ENCODE measurements at places on chromosomes 13 and 19.

DNA sequence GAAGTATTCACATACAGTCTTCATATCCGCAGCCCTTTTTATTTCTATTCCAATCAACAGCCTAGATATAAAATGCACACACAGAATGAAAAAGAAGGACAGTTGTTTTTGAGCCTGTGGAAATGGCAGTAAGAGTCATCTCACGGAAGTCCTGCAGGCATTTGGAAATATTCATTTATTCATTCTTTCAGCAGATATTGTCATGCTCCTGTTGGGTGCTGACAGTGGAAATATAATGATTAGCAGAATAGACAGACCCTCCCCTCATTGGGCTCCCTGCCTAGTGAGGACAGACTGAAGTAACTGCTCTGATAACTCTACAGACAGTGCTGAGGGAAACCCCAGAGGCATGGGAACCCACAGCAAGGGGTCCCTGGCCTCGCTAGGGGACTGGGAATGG, 392.3 kb downstream of the FOXO1 start:
- DNase-seq = no peak

- no peak for DNase-seq
Measured at GRCh38 chr13:40519637-40520036, 146.8 kb downstream of the FOXO1 start.

- DNase-seq = peak; percentile 26
Measured at GRCh38 chr19:34184880-34185491, 12.7 kb downstream of the LSM14A start.

- DNase-seq = no peak
Measured at GRCh38 chr13:20222553-20222952, 9.6 kb downstream of the GJB6 start.

- no peak for DNase-seq
Measured at GRCh38 chr13:97440598-97441170, 6.7 kb downstream of the RAP2A start.

- no peak for DNase-seq
Measured at GRCh38 chr13:63288576-63288975, 1872.9 kb upstream of the PCDH20 start.

DNA sequence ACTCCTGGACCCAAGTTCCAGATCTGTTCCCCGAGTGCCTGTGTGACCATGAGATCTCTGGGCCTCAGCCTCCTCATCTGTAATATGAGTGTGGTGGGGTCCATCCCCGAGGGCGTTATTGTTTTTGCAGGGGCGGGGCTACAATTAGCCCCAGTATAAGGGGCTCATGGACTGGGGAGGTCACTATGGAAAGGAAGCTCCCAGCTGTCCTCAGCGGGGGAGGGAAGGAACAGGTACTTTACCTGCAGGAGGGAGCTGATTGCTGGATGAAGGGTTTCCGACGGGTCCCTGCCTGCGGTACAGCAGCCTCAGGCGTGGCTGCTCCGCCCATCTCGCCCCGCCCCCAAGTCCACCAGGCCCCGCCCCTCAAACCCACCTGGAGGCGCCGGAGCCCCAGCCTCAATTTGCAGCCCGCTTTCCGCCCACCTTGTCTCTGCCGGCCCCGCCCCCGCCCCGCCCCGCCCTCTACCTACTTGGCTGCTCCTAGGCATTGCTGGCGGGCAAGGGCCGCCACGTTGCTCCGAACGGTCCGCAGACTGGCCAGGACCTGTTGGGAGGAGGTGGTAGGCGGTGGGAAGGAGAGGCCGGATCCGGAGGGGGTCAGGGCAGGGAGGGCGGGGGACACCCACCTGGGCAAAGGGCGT, 5.5 kb downstream of the PDE4C start:
- DNase-seq = no peak

- DNase-seq = no peak
Measured at GRCh38 chr19:13461536-13461935, 44.7 kb downstream of the CACNA1A start.

GRCh38 chr19:52099497-52100138, 4.1 kb upstream of the ZNF841 start:
- DNase-seq = no peak

DNA sequence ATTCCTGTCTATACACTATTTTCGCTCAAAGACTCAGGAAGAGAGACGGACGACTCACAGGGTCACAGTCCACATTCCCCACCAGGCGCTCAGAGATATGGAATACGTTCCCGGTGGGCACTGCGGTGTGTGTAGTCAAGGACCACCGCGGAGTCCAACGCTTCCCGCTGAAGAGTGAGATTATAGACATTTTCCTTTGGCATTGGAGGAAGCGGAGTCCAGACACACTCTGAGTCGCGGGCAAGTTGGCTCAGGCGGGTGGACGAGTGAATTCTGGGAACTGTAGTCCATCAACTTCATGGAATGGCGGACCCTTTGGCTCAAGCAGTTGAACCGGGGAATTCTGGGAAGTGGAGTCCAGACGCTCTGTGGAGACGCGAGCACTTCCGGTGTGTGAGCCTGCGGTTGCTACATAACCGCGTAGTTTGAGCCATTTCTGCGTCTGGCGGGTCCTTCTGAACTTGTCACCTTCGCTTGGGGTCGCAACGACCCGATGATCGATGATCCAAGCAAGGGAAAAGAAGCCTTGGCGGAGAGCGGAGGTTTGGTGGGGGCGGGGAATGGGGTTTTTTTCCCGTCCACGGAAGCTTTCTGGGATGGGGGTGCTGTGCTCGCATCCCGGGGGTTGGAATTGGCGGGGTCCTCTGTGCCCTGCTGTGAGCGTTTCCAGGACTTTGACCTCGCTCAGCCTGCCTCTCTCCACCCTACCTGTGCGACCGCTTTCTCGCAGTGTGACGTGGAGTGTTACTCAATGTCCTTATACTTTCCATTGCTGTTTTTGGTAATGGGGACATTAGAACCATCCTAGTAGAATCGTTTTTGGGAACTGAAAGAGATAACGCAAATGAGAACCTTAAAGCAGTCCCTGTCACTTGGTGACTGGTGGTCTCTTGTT, at the start of gene ZNF230:
ZNF230 (plus strand) TSS at position 392 of the 895 bp plus-strand sequence. CDS start 4,122 bp downstream, outside the sequence.
- DNase-seq = peak; percentile 91

DNA sequence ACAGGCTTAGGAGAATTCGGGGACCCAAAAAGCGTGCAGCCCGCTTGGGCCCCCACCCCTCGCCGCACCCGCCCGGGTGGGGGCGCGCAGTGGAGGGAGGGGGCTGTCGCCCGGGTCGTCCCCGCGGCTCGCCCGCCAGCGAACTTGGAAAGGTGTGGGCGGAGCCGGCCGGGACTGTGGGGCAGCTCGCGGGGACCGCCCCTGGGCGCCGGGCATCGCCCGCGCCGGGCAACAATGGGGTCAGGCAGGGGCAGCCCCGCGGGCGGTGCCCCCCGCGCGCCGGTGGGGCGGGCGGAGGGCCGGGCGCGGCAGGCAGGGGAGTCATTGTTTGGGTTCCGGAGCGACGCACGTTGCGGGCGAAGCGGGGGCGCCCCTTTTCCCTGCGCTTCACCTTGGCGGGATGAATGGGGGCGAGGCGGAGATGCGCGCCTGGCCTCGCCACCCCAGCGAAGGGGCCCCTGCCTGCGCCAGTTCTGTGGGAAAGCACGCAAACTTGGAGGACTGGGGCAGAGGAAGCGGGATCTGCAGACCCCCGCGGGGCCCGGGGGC, 647 bp upstream of the KLF12 start:
- DNase-seq = peak; percentile 63

DNA sequence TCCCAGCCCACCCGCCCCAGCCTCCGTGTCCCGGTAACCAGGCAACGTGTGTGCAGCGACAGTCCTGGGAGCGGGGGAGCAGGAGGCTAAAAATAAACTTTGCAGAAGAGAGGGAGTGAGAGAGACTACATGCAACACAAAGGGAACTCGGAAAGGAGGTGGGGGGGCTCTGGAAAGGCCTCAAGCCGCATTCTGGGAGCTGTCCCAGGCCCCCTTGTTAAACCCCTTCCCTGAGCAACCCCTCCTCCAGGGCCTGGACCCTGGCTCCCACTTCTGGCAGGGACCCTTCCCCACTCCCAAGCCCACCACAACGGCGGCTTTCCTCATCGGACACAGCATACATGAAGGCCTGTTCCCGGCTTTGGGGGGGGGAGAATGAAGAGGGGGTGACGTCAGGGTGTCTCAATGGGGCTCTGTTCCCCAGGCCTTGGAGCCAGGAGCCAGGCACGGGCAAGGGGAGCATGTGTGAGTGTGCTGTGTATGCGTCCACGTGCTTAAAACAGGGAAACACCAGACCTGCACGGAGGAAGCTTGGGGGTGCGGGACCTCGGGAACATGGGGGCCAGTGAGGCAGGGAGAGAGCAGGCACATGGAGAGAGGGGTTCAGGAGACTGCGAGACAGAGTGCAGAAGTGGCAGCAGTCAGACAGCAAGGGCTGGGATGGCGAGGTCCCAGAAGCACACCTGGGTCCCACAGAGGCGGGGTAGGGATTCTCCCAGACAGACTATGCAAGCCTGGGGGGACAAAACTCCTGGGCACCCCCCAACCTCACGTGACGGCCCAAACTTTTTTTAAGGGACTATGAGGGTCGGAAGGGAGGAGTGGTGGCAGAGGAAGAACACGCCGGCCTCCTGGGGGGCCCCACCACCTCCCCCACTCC, 2.3 kb downstream of the ERF start:
- peak; percentile 34 for DNase-seq

GRCh38 chr19:42301646-42302203, at the start of gene PRR19:
Gene PRR19 (plus strand): TSS chr19:42302132. CDS start chr19:42309585, 7,453 bp downstream.
- no peak for DNase-seq

GRCh38 chr13:37686501-37686900, 87.9 kb upstream of the POSTN start:
- DNase-seq = no peak

- no peak for DNase-seq
Measured at GRCh38 chr13:91318886-91319285, 28.6 kb upstream of the MIR17HG start.

- DNase-seq = no peak
Measured at GRCh38 chr13:96617528-96617927, 376.7 kb downstream of the OXGR1 start.

DNA sequence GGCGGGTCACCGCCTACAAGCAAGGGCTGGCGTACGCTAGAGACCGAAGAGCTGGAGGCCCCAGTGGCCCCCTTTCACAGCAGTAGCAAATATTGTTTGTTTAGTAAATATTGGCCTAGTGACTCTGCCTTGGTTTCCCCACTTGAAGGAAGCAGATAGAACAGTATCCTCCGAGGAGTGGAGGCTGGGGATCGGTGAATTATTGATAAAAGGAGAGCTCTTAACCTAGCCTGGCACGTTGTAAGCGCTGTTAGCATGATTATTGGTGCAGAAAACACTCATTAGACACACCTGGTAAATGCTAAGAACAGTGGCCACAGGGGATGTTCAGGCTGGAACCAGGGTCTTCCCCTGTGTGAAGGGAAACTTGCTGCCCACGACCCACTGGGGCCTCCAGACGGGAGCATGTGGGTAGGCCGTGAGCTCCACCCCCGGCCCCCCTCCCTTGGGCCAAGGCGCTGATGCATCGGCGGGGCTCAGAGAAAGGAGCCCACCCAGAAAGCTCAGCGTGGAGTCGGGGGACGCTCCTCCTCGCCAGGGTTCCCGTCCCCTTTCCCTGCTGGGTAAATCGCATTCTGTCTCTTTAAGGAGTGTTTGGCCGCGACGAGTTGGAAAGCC, 2.3 kb downstream of the IER2 start:
- DNase-seq = no peak

- DNase-seq = no peak
Measured at GRCh38 chr19:3683405-3684053, 16.7 kb downstream of the PIP5K1C start.

GRCh38 chr13:50685491-50685890, 158.0 kb downstream of the DLEU7 start:
- DNase-seq = no peak

- no peak for DNase-seq
Measured at GRCh38 chr19:42153672-42154433, 21.6 kb upstream of the POU2F2 start.

GRCh38 chr19:39106194-39106593, 19.4 kb upstream of the PAK4 start:
- no peak for DNase-seq

DNA sequence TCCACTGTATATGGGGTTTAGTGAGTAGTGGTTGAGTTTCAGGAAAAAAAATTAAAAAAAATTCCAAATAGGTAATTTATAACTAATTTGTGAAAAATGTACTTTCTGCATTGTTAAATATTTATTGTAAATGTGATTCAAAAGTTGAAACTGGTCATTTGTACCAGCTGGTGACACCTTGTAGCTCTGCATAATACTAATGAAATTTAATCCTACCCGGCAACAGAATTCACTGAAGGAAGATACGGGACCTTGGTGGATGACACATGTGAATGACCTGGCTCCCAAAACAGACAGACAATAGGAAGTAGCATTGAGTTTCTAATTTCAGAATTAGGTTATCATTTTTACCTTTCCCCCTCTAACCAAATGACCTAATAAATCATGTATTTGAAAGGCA, 73.8 kb downstream of the SLITRK6 start:
- DNase-seq = no peak

DNA sequence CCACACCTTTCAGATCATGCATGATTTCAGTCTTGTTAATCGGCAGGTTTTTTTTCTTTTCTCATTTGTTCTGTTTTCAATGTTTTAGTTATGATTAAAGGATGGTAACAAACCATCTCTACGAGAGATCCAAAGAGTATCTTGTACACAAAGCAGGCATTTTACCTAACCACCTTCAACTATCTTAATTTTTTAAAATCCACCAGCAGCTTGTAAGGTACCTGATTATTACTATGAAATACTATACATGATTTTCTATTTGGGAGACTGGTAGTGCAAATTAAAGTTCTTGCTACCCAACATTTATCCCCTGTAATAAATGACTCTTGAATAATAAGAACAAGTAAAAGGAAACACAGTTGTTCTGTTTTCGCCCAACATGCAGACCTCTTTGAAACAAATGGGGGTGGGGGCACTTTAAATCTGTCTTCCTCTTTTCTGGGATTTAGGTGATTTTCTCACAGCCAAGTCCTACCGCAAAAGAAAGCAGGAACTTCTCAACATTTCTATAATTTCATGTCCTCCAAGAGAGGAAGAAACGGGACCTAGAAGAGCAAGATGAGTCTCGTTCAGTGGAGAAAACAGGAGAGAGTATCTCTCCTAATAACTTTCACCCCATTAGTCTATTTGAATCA, 3.6 kb downstream of the POU4F1 start:
- DNase-seq = no peak

DNA sequence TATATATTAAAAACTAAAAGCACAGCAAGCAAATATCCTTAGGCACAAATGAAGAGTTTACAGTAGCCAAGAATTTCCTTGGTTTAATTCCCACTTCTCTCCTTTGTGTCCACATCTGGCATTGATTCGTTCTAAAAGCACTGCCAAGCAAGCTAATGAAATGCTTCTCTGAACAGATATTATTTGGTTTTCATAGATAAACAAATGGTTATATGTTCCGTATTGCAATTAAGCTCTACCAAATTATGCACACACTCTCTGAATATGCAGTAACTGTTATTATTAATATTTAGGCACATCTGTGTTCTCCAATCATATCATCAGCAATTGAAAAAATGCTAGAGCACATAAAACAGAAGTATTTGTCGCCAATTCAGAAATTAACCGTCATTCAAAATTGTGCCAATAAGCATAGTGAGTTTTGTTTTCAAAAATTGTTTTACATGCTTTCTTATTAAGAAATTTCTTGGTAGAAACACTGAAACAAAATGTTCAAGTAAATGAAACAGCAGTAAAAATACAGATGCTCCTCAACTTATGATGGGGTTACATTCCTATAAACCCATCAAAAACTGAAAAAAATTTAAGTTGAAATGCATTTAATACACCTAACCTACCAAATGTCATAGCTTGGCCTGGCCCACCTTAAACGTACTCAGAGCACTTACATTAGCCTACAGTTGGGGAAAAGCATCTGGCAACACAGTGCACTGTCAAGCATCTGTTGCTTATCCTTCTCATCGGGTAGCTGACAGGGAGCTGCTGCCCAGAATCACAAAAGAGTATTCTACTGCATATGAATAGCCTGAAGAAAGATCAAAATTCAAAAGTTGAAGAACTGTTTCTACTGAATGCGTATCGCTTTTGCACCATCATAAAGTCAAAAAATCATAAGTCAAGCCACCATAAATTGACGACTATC, 2134.7 kb downstream of the PCDH9 start:
- DNase-seq = no peak
